ENCODE measurements at places on chromosomes 11 and 22.

DNA sequence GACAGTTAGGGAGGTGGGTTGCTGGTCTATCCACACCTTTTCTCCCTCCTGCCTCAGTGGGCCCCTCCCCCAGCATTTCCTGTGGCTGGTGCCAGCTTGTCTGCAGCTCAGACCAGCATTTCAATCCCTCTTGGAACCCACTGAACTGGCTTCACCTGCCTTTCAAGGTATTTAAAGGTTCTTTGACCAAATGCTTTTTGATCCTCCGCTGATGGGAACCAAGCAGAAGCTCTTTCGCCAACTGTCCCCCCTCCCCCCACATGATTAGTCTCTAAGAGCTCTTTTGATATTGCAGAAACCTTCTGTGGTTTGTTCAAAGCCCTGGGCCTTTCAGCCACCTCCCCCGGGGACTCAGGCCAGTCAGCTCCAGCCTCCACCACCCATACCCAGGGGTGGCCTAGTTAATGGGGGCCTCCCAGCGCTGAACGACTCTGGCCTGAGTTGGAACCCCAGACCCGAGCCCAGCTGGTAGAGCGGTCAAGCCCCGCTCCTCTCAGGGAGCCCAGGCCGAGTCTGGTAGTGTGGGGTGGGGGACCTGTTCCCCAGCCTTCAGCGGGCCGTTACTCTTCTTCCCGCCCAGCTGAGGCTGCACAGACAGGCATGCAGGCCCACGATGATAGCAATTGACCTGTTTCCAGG lies 6.0 kb upstream of the SYT7 start:
- no peak for DNase-seq

- DNase-seq, result no peak
Measured at GRCh38 chr11:10540546-10540914, 457 bp downstream of the RNF141 start.

- DNase-seq, result no peak
Measured at GRCh38 chr22:39718921-39719475, 148.4 kb downstream of the CACNA1I start.

- no peak for DNase-seq
Measured at GRCh38 chr11:14029440-14029839, 66.9 kb downstream of the SPON1 start.

DNA sequence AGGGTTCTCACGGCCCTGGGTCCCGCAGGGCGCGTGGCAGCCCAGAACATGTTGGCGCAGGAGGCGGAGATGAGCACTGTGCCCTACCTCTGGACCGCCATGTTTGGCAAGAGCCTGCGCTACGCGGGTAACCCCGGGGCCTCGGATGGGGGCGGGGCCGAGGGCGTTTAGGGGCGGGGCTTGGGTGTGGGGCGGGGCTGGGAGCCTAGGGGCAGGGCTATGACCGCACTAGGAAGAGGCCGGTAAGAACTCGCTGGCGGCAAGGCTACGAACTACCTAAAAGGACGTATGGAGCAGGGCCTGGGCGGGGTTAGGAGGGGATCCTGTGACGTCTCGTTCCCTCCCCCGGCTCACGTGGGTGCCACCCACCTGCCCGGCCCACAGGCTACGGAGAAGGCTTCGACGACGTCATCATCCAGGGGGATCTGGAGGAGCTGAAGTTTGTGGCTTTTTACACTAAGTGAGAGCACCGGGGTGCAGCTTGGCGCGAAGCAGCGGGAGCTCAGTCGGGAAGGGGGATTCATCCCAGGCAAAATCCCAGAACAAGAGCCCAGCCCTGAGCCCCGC lies 2.8 kb upstream of the LZTR1 start:
- DNase-seq, result peak; percentile 72

GRCh38 chr11:35629511-35629910 lies 11.3 kb downstream of the FJX1 start:
- DNase-seq, result no peak

GRCh38 chr22:41676134-41676533 lies 12.5 kb downstream of the SNU13 start:
- DNase-seq, result no peak

GRCh38 chr11:32420937-32421901 lies 14.1 kb downstream of the WT1 start:
- no peak for DNase-seq

GRCh38 chr22:45752036-45752435 lies 80.4 kb downstream of the ATXN10 start:
- no peak for DNase-seq

DNA sequence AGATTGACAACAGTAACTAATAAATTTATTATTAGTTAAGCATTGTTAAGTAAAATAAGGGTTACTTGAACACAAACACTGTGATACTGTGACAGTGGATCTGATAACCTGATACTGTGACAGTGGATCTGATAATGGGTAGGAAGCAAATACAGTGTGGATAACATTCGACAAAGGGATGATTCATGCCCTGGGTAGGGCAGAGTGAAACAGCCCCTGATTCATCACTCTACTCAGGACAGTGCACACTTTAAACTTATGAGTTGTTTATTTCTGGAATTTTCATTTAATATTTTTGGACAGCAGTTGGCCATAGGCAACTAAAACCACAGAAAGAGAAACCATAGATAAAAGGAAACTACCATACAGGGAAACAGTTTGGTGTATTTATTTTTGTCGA lies 60.8 kb upstream of the CTSC start:
- no peak for DNase-seq

GRCh38 chr11:119380827-119381180 lies 686 bp downstream of the USP2 start:
- DNase-seq, result no peak

GRCh38 chr11:6269994-6270393 lies 10.4 kb downstream of the CCKBR start:
- DNase-seq, result no peak

GRCh38 chr11:134755535-134755934 lies 343.5 kb upstream of the B3GAT1 start:
- no peak for DNase-seq

- DNase-seq, result no peak
Measured at GRCh38 chr22:50138988-50139387, 31.5 kb upstream of the PANX2 start.

DNA sequence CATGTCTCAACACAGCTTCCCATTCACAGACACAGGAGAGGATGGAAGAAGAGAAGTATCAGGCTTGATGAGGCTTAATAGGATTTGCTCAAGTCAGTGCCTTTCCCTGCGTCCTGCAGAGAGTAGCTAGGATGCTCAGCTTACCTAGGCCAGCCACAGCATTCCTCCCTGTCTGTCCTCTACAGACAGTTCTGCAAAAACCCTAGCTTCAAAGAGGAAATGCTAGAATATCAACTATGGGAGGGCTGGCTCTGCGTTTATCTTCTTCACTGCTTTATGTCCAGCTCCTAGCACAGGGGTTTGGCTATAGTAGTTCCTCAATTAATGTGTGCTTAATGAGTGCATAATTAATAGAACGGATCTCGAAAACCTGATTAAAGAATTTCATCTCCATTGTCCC lies 16.4 kb downstream of the KCNJ5 start:
- DNase-seq, result no peak

GRCh38 chr22:22825213-22825593 lies 62.4 kb upstream of the IGLL5 start:
- DNase-seq, result no peak

DNA sequence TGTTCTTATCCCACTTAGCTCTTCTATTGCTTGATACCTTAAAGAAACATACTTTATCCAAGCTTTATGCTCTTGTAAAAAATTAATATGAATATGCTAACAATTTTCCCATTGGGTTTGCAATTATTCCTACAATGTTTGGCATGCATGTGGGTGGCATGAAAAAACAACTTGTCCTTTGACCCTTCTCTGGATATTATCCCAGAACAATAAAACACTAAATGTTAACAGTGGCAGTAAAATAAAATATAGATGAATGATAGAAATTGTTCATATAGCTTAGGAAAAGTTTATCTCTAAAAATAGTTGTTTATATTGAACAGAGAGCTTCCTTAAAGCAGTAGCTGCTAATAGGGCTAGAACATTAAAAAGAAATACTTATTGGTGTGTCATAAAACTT lies 860.5 kb upstream of the LRRC4C start:
- no peak for DNase-seq

DNA sequence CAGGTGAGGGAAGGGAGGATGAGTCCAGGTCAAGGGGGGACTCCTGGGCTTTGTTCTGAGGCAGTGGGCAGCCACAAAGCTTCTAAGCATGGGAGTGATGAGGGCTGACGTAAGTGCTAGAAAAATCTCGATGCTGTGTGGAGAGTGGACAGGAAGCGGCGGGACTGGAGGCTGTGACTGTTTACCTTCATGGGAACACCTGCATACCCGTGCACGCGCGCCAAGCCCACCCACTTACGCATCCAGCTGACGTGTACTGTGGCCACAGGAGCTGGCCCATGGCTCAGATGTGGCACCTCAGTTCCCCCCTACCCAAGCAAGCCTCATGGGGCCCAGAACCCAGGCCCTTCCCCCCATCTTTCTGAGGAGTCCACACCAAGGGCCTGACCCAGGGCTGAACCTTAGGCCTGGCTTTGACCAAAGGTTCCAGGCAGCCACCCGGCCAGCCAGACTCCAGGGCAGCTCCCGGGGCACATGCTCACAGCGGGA lies 14.0 kb downstream of the MYRF start:
- DNase-seq, result no peak

- no peak for DNase-seq
Measured at GRCh38 chr22:48923165-48923865, 904.4 kb downstream of the BRD1 start.

- no peak for DNase-seq
Measured at GRCh38 chr11:16792426-16792825, 54.0 kb downstream of the C11orf58 start.

- no peak for DNase-seq
Measured at GRCh38 chr11:109604481-109605400, 182.8 kb downstream of the C11orf87 start.

- DNase-seq, result no peak
Measured at GRCh38 chr22:30457981-30458380, 13.8 kb downstream of the SEC14L3 start.

GRCh38 chr11:25981998-25982397 lies 349.9 kb upstream of the ANO3 start:
- DNase-seq, result peak; percentile 16

GRCh38 chr11:61918251-61918937 lies 1.0 kb upstream of the RAB3IL1 start:
- peak; percentile 15 for DNase-seq

- no peak for DNase-seq
Measured at GRCh38 chr11:62516736-62517371, 29.8 kb downstream of the AHNAK start.

GRCh38 chr11:16825968-16826367 lies 87.5 kb downstream of the C11orf58 start:
- DNase-seq, result no peak

DNA sequence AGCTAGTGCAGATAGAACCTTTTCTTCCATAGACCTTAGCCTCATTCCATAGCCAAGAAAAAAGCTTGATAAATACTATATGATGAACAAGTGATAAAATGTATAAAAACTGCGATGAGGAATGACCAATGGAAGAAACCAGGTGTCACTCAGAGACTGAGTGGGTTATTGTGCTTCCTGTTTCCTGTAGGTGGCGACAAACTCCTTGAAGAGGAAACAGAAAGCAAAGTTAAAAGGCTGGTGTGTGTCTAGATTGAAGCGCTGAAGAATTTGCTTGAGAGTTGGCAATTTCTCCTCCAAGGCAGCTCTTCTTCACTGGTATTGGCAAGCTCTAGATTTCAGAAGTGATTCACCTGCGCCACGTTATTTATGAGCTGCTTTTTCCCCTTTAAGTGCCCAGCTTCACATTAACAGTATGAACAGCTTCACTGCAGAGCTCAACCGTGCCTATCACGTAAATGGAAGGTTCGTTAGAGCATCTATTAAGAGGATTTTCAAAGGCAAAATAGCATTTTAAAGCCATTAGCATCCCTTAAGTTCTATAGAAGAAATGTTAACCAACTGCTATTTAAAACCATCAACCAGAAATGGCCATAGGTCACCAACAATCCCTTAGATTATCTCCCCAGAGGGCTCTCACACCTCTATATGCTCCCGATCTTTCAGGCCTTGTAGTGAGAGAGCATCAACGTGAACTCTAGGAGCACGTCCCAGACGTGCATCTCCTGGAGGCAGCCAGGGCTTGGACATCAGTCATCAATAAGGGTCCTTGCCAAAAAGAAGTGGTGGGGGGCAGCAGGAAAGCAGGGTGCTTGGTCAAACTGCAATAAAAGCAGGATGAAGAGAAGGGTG lies 179.4 kb downstream of the CADM1 start:
- no peak for DNase-seq

- no peak for DNase-seq
Measured at GRCh38 chr11:119643212-119643875, 85.7 kb downstream of the NECTIN1 start.

- peak; percentile 62 for DNase-seq
Measured at GRCh38 chr22:28344918-28345703, 334.5 kb downstream of the TTC28 start.

- DNase-seq, result no peak
Measured at GRCh38 chr11:27319072-27319471, 43.9 kb downstream of the CCDC34 start.

DNA sequence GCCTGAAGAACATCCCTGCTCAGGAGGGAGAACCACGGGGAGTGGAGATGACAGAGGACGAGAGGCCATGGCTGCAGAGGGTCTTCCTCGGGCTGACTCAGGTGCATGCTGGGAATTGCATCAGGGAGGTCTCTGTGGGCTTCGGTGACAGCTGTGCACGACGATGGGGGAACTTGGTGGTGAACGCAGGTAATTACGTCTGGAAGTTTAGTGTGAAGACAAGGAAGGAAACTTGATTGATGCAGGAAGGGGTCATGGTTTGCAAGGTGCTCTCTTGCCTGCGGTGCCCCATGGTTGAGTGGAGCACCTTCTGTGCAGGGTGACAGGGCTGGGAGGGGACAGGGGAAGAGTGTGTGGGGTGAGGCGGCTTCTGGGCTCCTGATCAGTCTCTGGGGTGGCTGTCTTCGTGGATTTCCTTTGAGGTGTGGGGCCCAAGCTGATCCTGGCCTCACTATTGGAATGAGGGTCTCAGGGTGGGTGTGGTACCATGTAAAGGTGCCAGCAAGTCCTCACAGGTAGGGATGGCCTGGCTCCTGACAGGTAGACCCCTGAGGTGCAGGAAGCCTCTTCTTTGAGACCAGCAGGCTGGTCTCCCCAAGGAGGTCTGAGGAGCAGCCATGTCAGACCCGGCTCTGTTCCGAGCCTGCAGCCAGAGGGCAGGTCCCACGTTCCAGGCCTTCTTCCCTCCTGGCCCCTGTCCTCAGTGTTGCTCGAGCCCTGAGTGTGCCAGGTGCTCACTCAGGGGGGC lies 1020.1 kb downstream of the TBC1D22A start:
- DNase-seq, result no peak

GRCh38 chr11:102097186-102097585 lies 13.1 kb upstream of the YAP1 start:
- no peak for DNase-seq

DNA sequence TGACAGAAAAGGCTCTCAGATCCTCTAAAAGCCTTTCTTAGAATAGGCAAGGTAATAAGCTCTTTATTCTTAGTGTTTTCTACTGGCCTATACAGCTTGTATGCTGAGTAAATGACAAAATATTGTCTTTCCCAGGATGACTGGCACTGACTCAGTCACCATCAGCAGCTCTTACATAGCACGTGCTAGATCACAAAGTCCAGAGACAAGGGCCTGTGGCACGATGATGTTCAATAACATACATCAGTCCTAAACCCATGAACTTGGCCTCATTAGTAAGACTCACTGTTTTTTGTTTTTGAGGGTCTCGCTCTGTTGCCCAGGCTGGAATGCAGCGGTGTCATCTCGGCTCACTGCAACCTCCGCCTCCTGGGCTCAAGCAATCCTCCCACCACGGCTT lies 42.7 kb downstream of the CELF1 start:
- no peak for DNase-seq

GRCh38 chr11:83827940-83828554 lies 541.9 kb upstream of the CCDC90B start:
- no peak for DNase-seq
